Kasumi-1 (cell line): ENCODE measurements at places on chromosomes 2 and 18.

DNA sequence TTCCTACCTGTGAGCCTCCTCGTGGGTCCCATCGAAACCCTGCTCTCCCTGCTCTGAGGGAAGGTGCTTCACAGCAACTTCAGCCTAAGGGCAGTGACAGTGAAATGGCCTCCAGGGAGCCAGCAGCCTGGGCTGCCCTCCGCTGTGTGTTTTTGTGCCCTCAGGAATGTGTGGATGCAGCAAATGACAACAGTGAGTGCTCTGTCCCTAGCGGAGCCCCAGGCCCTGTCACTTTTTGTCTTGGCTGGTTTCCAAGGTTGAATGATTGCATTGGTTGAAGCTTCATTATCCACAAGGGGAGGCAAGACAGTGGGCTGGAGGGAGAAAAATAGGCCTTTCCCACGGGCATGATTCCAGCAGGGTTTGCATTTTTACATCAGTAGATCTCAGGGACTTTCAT lies 42.9 kb downstream of the STON1 start:
- DNase-seq, result no peak

- no peak for DNase-seq
Observed at GRCh38 chr2:64274399-64275173, 130.4 kb upstream of the PELI1 start.

GRCh38 chr2:169386722-169387121 lies 24.4 kb upstream of the LRP2 start:
- no peak for DNase-seq

DNA sequence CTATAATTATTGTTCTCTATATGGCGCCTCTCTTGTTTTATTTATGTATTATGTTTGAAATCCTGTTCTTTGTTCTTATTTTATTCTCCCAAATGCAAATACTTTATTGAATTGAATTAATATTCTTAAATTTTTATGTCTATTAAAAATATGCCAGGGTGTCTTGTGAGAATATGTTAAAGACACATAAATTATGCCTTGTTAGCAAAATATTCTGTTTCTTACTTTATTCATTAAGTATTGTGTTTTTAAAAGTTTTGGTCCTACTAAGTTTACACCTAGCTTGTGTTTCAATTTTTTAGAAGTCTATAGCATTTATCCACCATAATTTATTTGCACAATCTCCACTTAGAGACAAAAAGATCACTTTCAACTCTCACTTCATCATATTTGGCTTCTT lies 741.5 kb upstream of the SLC39A10 start:
- DNase-seq, result no peak

DNA sequence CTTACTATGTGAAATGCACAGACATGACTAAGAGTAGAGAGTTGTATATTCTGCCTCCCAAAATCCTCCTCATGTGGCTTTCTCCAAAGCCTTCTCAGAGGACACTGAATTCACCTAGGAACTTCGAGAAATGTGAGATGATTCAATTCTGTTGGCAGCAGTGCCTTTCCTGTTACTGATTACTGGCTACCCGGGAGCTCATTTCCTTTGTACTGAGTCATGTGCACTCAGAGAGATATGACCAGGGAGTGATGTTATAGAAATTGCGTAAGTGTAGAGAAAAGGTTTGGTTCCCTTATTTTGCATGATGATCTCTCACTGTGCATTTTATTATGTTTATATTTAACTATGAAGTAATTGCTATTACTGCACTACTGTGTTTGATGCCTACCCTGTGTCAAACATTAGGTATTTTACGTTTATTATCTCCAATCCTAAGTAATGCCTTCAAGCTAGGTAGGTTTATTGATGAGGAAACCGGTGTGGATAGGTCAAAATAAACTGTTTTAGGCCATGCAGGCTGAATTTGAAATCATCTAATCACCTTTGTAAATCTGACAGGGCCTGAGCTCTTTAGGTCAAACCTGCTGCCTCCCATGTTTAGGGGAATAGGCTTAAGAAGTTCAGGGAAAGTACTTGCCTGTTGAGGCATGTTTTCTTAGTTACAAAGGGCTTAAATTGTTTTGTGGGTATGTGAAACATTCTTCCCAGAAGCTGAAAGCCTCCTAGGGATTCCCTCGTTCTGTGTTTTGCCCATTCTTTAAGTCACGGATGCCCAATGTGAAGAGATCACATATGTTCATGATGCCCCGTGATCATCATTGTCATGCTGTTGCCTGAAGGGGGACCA lies 86.8 kb downstream of the FMNL2 start:
- peak; percentile 99 for DNase-seq

- no peak for DNase-seq
Observed at GRCh38 chr2:46548521-46549144, 69.3 kb downstream of the TMEM247 start.

DNA sequence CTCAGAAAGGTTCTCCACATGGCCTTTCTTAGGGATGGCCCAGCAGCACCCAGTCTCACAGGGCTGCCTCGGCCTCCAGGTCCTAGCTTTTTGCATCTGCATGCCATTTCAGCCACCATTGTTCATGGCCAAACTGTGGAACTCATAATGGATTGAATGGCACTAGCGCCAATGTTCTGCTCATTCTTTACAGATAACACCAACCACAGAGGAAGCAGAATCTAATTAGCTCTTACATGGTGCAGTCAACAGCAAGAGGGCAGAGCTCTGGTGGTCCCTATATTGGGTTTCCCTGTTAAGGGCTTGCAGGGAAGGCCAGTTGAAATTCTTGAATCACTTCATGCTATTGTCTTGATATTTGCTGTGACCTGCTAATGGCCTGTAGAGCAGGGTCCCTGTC lies 45.6 kb downstream of the ARL4C start:
- no peak for DNase-seq

DNA sequence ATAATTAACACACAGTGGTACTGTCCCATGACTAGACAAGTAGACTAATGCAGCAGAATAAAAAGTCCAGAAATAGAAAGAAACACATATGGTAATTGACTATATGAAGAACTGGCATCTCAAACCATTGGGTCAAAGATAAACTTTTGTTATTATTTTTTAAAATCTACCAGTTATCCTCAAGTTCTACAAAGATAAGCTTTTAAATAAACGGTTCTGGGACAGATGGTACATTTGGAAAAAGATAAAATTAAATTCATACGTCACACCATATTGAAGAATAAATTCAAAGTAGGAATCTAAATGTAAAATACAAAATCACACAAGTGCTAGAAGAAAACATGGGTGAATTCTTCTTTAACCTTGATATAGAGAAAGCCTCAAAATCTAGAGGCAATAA lies 37.6 kb upstream of the PLEKHM3 start:
- no peak for DNase-seq

- DNase-seq, result no peak
Observed at GRCh38 chr2:238235856-238236255, 4.0 kb downstream of the HES6 start.

DNA sequence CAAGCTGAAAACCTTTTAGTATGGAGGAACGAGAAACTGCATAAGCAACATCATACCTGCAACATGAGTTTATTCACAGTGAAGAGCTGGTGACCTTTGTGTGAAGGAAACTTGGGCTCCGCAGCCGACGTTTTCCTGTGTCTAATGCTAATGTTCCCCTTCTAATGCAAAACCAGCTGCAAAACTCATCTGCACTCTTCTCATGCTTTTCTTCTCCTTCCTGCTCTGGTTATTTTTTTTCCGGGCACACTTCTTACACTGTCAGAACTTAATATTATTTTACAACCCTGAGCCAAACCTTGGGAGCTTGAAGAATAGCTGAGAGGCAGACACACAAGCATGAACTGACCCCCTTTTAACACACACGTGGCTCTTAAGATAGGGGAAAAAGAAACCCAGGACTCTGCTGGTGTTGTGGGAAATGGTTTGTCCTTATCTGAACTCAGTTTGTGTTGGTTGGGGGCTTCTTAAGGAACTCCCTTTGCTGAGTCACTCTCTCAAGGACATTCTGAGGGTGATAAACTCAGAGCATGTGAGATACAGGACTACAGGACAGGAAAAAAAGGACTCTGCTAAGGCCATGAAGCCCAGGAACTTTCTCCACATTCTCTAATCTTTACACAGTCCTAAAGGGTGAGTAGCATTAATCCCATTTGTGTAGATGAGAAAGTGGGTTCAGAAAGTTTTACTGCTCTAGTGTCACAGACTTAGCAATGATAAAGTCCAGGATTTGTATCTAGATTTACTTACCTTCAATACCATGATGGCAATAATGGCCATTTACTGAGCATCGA lies 439.3 kb upstream of the TRIB2 start:
- no peak for DNase-seq

- DNase-seq, result no peak
Observed at GRCh38 chr2:27175330-27175729, 26.5 kb downstream of the TCF23 start.

DNA sequence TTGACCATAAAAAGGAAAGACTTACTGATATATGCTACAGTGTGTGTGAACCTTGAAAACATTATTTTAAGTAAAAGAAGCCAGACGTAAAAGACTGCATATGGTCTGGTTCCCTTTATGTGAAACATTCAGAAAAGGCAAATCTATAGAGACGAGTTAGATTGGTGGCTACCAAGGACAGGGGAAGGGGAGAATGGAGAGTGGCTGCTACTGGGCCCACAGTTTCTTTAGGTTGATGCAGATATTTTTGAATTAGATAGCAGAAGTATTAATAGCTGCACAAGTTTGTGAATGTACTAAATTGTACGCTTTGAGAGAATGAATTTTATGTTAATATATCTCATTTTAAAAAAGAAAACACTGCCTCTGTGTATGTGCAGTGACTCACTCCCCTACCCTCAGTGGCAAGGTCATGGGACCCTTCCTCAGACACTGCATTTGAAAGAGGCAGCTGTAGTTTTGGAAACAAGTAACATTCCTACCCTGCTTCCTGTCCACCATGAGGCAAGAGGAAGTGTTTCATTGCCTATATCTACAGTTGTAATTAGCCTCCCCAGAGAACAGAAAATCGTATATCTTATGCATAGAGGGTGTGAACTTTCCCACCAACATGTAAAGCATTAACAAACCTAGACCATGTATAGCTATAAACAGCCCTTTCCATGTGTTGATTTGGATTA lies 29.8 kb upstream of the ARMC9 start:
- no peak for DNase-seq

DNA sequence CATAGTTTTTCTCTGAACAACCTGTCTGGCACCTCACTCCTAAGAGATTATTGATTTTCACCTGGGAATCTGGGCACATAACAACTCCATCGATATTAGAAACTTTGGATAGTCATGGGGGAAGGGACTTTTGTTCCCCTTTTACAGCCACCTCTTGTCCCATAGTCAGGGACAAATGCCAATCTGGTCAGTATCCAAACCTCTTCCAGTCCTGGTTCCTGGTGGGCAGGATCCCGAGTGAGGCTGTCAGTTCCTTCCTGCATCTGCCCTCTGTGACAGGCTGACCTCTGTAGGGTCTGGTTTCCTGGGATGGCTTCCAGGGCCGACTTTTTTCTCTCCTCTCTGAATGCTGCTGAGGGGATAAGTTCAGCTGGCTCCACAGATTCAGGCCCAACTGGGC lies 11.0 kb downstream of the KIF5C start:
- DNase-seq, result no peak

DNA sequence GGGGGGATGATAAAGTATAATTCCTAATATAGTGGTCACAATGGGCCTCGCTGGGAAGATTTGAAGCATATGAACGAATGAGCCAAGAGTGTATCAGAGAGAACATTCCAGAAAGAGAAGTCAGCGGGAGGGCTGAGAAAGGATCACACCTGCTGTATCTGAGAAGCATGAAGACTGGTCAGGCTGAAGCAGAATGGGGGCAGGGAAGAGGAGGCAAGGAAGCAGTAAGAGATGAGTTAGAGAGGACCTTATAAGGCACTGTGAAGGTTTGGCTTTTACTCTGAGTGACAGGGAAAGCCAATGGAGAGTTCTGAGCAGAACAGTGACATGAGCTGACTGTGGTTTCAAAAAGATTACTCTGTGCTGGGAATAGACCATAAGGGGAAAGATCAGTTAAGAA lies 73.5 kb downstream of the CHN1 start:
- DNase-seq, result no peak

DNA sequence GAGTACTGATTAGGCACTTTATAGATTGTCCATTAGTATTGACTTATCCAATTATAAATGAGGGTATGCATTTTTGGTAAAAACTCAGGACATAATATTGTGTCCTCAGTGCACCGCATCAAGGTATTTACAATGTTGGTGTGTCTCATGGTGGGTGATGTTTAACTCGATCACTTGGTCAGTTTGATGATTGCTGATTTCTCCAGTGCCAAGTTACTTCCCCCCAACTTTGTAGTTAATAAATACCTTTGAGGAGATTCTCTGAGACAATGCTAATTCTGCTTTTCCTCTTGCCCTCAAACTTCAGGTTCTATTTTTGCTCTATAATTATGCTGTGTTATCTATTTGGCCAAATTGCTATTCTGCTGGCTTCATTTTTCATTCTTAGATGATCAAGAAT lies 28.2 kb upstream of the SERPINB7 start:
- DNase-seq, result no peak

GRCh38 chr18:48639772-48640432 lies 101.1 kb downstream of the CTIF start:
- DNase-seq, result no peak

DNA sequence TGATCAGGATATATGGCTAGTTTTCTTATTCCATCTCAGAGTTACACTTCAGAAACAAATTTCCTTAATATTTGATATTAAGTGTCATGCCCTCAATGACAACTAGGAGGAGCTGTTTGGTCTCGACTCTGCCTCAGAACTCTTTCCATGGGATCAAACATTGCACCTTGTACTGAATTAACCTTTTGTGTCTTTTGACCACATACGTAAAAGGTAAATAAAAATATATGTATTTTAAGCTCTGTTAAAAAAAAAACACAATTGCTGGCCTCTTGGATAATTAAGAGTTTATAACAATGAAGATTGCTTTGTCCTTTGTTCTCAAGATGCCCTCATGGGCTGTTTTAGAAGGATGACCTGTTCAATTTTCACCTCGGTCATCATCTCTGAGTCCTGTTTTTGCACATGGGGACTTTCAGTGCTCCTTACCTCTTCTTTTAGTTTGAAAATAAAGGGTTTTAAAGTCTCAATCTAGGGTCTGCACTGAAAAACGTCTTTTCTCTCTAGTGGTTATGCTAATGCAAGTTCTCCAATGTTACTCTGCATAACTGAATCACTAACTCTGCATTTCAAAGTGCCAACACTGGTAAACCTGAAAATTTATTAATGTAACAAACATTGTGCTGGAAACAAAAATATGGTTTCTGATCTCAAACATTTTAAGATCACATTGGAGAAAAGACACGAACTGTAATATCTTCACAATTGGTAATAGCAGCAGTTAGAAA lies 18.8 kb upstream of the FN1 start:
- DNase-seq, result peak; percentile 30
